ENCODE measurements at places on chromosomes 6 and 20. TPM values are rescaled to one million over a fixed set of nuclear protein-coding genes. Genes with fewer than 3 reads are reported as not detected.

DNA sequence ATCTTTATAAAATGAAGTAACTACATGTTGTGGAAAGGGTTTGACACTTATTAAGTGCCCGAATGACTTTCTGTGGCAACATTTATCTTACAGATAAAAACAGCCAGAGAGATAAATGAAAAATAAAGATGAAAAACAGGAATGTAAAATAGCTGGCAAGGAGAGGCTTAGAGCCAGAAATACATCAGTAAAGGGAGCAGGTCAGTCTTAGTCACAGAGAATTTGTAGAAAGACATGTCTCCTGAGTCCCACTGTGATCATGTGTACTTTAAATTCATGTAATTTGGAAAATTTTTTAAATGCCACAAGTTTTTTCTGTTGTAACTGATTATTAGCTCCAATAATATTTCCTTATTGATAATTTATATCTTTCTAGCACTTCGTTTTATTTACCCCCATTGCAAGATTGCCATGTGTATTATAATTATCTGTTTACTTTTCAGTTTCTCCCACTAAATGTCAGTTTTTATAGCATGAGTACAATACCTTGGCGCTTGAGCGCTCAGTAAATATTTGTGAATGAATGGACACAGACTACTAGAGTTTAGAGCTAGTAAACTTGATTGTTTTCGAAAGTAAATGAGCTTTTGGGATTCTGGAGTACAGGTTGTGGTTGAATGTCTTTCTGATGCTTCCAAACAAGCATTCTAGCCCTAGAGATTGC is 15.2 kb downstream of the TAB2 start:
- DNase-seq = no peak

GRCh38 chr6:158058171-158058651 is 76.5 kb downstream of the SYNJ2 start:
- DNase-seq = no peak

- DNase-seq = no peak
These were observed 14.0 kb upstream of the MAPRE1 start for GRCh38 chr20:32805721-32806120.

DNA sequence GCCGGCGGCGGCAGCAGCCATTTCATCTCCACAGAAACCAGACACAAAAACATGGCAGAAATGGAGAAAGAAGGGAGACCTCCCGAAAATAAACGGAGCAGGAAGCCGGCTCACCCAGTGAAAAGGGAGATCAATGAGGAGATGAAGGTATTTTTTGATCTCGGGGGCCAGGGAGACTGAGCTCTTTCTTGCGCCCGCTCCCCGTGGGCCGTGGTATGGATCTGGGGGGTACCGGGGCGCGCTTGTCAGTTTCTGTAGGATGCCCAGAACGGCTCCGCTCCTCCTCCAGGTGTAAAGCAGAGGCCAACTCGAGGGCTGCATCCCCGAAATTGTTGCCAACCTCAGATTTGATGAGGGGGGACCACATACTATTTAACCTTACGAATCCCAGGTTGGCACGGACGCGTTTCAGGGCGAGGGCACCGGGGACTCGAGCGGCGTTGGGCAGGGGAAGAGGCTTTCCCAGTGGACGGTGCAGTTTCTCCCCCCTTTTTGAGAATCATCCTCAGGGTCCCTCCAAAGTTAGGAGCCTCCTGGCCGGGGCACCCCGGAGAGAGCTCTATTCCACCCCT is 735 bp downstream of the SOBP start:
- no peak for DNase-seq

The XKR7 gene
- not detected for polyA plus RNA-seq

The FAM209B gene
- polyA plus RNA-seq = 0.46 TPM

Data from A549 (cell line).